ENCODE measurements at places on chromosomes 2 and 18. TPM values are rescaled to one million over a fixed set of nuclear protein-coding genes. Genes with fewer than 3 reads are reported as not detected.

The ADNP2 gene
- total RNA-seq = 33.9 TPM

DNA sequence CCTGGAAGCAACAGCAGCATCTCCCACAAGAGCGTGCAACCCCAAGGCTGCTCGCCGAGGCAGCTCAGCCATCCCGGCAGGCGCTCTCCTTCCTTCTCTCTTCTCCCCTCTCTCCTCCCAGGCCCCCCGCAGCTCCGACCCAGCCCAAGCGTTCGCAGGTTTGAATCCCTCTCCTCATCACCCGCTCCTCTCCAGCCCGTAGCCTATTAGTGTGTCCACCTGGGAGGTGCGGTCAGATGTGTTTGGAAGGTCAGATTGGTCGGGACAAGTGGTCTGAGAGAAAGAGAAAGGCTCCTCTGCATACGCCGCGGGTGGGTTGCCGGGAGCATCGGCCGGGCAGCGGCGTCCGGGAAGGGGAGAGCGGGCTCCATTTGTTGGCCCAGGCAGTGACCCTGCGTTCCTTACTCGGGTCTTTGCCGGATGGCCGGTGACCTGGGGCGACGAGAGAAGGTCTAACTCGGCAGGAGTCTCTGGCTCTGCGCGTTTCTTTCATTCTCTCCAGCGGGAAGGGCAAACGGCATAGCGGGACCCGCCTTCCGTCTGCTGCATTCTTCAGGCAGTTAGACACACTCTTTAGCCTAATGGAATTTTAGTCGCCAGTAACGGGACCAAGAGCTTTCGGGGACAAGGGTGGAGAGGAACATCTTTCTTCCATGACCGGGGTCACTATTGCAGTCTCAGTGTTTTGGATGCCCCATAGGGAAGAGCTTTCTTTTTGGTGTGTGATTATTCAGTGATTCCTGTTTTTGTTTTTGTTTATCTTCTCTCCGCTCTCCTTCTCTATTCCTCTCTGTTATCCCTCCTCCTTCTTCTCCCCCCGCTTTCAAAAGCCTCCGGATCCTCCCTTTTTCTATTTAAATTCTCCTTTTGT is 1.1 kb upstream of the TMEFF2 start:
- DNase-seq = peak; percentile 52

The GAL3ST2 gene
- total RNA-seq = 0.86 TPM

- DNase-seq = no peak
Measured at GRCh38 chr2:47964277-47964676, 58.0 kb upstream of the FBXO11 start.

DNA sequence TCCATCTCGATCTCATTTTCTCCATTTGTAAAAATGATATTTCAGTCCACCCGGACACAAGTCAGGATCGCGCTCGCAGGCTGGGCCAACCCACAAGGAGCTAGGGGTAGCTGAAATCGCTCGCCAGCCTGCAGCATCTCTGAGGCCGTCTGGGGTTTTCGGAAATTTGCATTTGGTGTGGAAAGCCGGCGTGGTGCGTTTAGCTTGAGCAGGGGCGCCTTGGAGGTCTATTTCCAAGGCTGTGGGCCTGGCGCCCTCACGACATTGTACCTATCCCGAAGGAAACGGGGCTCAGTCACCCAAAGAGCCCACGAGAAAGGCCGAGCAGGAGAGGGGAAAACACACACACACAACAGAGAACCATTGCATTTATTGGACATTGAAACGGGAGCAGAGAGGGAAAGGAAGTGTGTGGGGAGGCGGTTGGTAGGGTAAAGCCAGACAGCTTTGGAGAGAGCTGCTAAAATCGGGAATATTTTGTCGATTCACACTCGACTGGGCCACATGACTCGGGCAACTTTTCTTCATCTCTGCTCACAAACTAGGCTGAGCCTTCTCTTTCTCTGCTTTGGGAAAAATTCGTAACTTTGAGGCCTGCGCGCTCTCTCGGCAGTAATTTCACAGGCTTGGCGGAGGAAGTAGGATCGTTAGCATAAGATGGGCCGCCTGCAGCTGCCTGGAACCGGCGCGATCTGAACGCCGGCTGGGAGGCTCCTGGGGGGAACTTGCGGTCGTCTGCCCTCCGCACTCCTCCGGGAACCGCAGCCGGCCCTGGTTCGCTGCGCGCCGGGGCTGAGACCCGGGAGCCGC is 1.1 kb upstream of the HOXD8 start:
- DNase-seq = no peak

The PAX3 gene
- total RNA-seq = 0.41 TPM

The HAAO gene
- total RNA-seq = 23.3 TPM

The CAPN13 gene
- 0.14 TPM for total RNA-seq

The FOXD4L1 gene
- 0.49 TPM for total RNA-seq

All from mesothelial cell of epicardium (in vitro differentiated cells).